ENCODE measurements at places on chromosomes 5 and 9. TPM values are rescaled to one million over a fixed set of nuclear protein-coding genes. Genes with fewer than 3 reads are reported as not detected.

KIF20A gene
- total RNA-seq, result 28.1 TPM

GRCh38 chr5:124783285-124783684 lies 36.8 kb upstream of the ZNF608 start:
- no peaks in the 10 kb centered on the region for H3K36me3 ChIP-seq
- H3K27ac ChIP-seq, result no peak overlapping the region
- DNase-seq, result no peak
- no peaks in the 10 kb centered on the region for H3K27me3 ChIP-seq
- H3K4me3 ChIP-seq, result no peak overlapping the region
- no peaks in the 10 kb centered on the region for H3K4me1 ChIP-seq

MOB3B gene
- total RNA-seq, result 0.94 TPM

GRCh38 chr5:149345892-149346222 lies 558 bp downstream of the GRPEL2 start:
- peaks cover 1% of the 10 kb centered on the region for H3K27me3 ChIP-seq
- peak overlapping the region; percentile 98 for H3K4me3 ChIP-seq
- H3K4me1 ChIP-seq, result peaks cover 47% of the 10 kb centered on the region

SLC34A3 gene
- not detected for total RNA-seq

DNA sequence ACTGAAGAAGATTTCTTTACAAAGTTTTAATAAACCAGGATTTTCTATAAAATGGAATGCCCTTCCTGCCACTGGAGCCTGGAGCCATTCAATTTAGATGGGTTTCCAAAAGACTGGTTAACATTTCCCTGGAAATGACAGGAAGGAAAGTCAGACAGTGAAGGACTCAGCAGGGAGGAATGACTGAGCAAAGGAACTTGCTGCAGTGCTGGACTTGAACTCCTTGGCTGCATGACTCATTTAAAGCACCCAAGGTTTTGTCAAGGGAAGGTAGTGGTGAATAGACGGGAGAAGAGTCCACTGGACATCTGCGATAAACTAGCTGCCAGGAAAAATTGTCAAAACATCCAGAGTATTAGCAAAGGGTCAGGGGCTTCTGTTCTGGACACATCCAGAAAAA lies 163.8 kb upstream of the SLC28A3 start:
- H3K27ac ChIP-seq, result no peak overlapping the region
- H3K4me3 ChIP-seq, result no peak overlapping the region
- H3K4me1 ChIP-seq, result no peaks in the 10 kb centered on the region
- H3K36me3 ChIP-seq, result no peaks in the 10 kb centered on the region

EGFL7 gene
- total RNA-seq, result 2.6 TPM

DNA sequence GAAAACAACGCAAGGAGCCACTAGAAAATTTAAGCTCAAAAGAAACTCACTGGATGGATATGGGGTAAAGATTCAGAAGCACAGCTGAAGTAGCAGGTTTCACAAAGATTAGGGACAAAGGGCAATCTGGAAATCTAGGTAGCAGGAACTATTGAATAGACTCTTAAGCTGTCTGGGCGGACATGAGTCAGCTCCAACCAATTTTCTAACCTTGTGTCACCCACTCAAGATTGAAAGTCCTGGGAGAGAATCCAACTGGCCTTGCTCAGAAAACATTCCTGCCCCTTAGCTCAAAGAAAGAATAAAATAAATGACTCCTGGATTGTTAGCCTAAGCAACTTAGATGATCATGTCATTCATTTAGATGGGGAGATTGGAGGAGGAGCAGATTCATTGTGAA lies 69.2 kb downstream of the STK32A start:
- H3K36me3 ChIP-seq, result no peaks in the 10 kb centered on the region
- DNase-seq, result no peak
- no peaks in the 10 kb centered on the region for H3K27me3 ChIP-seq
- no peak overlapping the region for H3K27ac ChIP-seq
- no peak overlapping the region for H3K4me3 ChIP-seq

DNA sequence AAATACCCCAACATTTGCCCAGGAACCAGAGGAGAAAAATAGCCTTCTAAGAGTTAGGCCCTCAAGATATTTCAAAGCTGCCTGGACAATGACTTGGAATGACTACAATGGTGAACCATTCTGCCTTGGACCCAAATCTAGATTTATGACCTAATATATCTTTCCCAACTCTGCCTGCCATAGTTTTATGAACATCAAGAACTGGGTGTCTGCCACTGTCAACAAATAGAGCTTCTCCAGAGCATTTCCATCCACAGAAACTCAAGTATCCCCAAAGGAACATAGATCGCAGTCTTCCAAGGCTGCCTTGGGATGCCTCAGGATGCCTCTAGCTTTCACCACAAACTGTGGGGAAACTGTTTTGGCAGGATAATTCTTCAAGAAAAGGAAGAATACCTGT lies 48.2 kb upstream of the NFIB start:
- no peak overlapping the region for H3K27ac ChIP-seq
- H3K4me3 ChIP-seq, result no peak overlapping the region
- H3K36me3 ChIP-seq, result no peaks in the 10 kb centered on the region

DNA sequence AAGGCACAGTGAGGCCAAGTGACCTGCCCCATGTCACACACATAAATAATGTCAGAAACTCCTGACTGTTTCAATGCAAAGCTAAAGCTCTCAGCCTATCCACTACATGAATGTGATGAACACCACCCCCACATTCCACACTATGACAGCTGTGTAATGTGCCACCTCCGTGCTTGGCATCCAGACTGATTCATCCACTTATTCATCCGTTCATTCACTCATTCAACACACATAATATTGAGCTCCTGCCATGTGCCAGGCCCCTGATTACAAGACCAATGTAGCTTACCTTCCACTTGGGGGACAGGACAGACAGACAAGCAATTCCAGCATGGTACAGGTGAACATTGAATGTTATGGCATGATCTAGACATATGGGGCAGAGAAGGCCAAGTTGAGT lies 46.2 kb upstream of the FABP6 start:
- no peak overlapping the region for H3K27ac ChIP-seq
- DNase-seq, result no peak
- H3K4me3 ChIP-seq, result no peak overlapping the region
- no peaks in the 10 kb centered on the region for H3K36me3 ChIP-seq

RMI1 gene
- total RNA-seq, result 26.1 TPM

GRCh38 chr5:153987301-153987700 lies 51.4 kb downstream of the FAM114A2 start:
- no peak overlapping the region for H3K27ac ChIP-seq
- no peaks in the 10 kb centered on the region for H3K27me3 ChIP-seq
- DNase-seq, result no peak
- peaks cover 9% of the 10 kb centered on the region for H3K36me3 ChIP-seq
- no peak overlapping the region for H3K4me3 ChIP-seq
- no peaks in the 10 kb centered on the region for H3K4me1 ChIP-seq

DNA sequence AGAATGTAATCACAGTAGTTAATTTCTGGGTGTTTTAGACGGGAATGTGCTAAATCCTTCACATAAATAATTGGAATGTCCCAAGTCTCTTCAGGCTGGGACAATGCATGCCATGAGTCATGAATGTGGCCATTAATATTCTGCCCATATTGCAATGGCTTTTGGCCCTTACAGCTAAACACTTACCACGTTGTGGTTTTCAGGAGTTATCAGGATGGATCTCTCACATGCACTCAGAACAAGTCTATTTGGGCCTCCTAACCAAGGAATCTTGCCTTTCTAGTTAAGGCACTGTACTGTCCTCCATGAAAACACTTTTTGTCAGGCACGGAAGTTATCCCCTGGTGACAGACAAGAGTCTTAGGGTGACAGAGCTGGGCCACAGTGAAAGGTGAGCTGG lies 32.7 kb downstream of the PKD2L2 start:
- H3K27ac ChIP-seq, result no peak overlapping the region
- no peak for DNase-seq
- H3K4me1 ChIP-seq, result no peaks in the 10 kb centered on the region
- no peaks in the 10 kb centered on the region for H3K27me3 ChIP-seq
- H3K4me3 ChIP-seq, result no peak overlapping the region

DNA sequence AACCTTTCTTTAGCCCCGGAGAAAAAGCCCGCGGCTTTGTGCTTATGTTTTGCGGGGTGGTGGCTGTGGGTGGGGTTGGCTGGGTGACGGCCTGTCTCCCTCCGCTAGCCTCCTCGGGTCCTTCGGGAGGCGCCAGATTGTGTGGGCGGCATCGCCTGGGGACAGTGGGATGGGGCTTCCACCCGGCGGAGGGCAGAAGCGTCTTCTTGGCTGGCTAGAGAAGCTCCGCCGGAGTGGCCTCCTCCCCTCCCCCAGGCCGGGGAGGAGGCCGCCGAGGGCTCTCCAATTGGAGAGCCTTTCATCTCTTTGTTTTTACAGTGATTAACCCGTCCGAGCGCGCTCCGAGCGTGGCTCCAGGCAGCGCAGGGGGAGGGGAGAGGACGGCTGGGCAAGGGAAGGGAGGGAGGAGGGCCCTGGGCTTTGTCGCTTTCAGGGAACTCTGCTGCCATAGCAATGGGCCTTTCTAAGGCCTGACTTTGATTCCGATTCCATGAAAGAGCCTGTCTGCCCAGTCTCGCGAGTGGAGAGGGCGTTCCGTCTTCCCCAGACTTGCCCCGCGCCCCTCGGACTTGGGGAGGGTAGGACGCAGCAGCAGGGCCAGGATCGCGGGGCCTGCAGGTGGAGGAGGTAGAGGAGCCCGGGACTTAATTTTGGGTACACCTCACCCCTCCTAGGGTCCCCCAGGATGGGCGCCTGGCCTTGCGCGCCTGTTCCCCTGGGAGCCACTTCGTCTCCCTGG lies 36.7 kb upstream of the TIFAB start:
- no peak for DNase-seq
- H3K27me3 ChIP-seq, result peaks cover 71% of the 10 kb centered on the region
- no peak overlapping the region for H3K27ac ChIP-seq
- no peak overlapping the region for H3K4me3 ChIP-seq
- peaks cover 2% of the 10 kb centered on the region for H3K4me1 ChIP-seq

GRCh38 chr5:54733101-54733500 lies 215.5 kb downstream of the SNX18 start:
- H3K36me3 ChIP-seq, result peaks cover 4% of the 10 kb centered on the region
- H3K27me3 ChIP-seq, result peaks cover 18% of the 10 kb centered on the region
- DNase-seq, result no peak
- peaks cover 2% of the 10 kb centered on the region for H3K4me1 ChIP-seq

HOMER1 gene
- 13.5 TPM for total RNA-seq

GRCh38 chr9:70551396-70551795 lies 136.9 kb upstream of the KLF9 start:
- no peaks in the 10 kb centered on the region for H3K36me3 ChIP-seq
- no peak overlapping the region for H3K4me3 ChIP-seq
- DNase-seq, result no peak
- no peaks in the 10 kb centered on the region for H3K27me3 ChIP-seq
- peaks cover 7% of the 10 kb centered on the region for H3K4me1 ChIP-seq

DNA sequence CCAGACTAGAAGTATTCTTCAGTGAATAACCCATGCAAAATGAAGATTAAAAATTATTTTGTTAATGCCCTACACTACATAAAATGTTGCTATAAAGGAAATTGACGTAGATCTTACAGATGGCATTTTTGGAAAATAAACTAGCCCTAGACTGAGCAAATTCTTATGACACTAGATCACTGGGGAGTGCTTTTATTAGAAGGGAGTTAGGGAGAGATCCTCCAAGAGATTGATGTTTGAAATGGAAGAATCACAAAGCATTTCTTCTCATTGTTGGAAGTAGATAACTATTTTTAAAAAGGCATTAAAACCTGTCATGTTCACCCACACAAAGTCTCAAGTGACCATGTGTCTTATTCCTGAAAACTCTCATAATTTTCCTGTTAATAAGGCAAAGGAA lies 351.1 kb upstream of the TLE4 start:
- no peak overlapping the region for H3K4me3 ChIP-seq
- H3K4me1 ChIP-seq, result no peaks in the 10 kb centered on the region
- no peak overlapping the region for H3K27ac ChIP-seq
- H3K36me3 ChIP-seq, result no peaks in the 10 kb centered on the region
- no peaks in the 10 kb centered on the region for H3K27me3 ChIP-seq

IFNK gene
- not detected for total RNA-seq

ZNF454 gene
- total RNA-seq, result not detected

DNA sequence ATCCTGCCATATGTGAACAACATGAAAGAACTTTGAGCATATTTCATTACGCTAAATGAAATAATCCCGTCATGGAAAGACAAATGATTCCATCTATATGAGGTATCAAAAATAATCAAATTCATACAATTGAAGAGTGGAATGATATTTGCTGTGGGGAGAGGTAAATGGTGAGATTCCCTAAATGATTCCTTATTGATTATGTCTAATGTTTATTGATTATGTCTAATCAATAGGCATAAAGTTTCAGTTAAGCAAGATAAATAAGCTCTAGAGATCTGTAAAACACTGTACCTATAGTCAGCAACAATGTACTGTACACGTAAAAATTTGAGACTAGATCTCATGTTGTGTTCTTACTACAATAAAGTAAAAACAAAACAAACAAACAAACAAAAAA lies 85.4 kb upstream of the MEGF10 start:
- no peak for DNase-seq
- no peaks in the 10 kb centered on the region for H3K4me1 ChIP-seq
- no peak overlapping the region for H3K27ac ChIP-seq
- peaks cover 6% of the 10 kb centered on the region for H3K27me3 ChIP-seq
